ENCODE measurements at places on chromosomes 1 and 21.

- no peak for DNase-seq
Measured at GRCh38 chr1:45385302-45385701, 45.1 kb upstream of the MUTYH start.

DNA sequence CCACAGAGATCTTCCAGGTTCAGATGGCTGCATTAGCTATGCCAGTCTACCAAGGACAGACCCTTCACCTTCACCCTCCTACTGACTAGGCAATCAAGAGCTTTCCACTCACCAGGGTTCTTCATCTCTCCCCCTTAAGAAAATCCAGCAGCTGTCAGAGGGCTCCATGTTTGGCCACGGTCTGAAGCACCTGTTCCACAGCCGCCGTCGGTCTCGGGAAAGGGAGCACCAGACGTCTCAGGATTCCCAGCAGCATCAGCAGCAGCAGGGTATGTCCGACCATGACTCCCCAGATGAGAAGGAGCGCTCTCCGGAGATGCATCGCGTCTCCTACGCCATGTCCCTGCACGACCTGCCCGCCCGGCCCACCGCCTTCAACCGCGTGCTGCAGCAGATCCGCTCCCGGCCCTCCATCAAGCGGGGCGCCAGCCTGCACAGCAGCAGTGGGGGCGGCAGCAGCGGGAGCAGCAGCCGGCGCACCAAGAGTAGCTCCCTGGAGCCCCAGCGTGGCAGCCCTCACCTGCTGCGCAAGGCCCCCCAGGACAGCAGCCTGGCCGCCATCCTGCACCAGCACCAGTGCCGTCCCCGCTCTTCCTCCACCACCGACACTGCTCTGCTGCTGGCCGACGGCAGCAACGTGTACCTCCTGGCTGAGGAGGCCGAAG is 13.8 kb downstream of the TMCC2 start:
- no peak for DNase-seq

DNA sequence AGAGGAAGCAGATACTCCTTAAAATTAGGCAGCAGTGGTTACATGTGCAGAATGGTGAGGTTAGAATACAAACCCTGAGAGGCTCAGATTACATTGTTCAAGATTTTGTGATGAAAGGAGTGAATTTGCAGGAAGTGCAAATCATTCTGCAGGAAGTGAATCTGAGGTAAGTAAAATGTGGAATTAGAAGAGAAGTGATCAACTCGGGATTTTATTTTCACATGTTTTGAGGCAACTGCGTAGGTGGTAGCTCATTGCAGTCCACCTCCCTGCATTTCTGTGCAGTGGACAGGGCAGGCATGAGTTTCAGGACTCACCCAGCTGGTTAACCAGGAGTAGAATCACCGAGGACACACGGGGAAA is 2.1 kb upstream of the PLA2G2C start:
- DNase-seq, result no peak

DNA sequence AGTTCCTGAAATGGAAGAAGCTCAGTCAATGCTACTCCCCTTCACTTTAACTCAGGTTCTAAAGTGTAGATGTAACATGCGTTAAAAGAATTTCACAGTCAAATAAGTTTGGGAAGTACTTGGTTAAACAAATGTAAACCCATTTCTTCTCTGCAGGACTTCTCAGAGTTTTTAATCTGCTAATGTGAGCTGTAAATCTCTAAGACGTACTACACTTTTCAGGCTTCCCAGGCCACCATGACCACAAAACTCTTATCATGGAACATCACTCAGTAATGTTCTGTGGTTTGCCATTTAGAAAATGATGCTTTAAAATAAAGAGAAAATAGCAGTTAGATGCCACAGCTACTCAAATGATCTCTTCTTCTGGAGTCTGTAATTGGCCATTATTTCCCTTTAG is 104.3 kb downstream of the HHIPL2 start:
- DNase-seq, result no peak

DNA sequence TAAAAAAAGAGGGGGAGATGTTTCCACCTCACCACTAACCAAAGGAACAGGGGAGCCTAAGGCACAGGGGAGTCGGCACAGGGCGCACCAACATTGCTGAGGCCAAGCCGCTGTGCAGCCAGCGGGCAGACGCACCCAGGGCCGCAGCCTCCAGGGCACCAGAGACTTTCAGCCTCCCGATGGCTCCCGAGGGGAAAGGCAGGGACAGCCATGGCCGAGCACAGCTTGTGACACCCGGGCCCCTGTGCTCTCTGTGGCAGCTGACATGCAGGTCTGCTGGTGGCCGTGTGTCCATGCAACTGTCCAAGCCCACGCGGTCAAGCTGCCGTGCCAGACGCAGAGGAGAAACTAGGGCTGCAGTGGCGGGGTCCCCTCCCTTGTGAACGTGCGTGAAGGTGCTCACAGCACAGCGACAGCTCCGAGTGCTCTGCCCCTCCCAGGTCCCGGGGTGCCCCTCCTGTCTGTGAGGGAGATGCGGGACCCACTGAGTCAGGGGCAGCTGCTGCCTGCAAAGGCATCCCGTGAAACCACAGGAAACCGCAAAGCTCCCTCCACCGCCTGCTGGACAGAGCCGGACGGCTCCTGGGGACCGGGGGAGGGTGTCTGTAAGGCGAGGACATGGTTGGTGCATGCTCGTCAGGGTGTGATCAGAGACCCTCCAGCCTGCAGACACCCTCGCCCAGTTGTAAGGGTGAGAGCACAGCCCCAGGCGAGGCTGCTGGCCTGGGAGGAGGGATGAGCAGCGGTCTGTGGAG is 2.5 kb downstream of the KRTAP10-11 start:
- DNase-seq, result no peak
